ENCODE measurements at places on chromosomes 4 and X.

- no peak for DNase-seq
These were observed 1.8 kb downstream of the PNCK start for GRCh38 chrX:153671589-153672530.

DNA sequence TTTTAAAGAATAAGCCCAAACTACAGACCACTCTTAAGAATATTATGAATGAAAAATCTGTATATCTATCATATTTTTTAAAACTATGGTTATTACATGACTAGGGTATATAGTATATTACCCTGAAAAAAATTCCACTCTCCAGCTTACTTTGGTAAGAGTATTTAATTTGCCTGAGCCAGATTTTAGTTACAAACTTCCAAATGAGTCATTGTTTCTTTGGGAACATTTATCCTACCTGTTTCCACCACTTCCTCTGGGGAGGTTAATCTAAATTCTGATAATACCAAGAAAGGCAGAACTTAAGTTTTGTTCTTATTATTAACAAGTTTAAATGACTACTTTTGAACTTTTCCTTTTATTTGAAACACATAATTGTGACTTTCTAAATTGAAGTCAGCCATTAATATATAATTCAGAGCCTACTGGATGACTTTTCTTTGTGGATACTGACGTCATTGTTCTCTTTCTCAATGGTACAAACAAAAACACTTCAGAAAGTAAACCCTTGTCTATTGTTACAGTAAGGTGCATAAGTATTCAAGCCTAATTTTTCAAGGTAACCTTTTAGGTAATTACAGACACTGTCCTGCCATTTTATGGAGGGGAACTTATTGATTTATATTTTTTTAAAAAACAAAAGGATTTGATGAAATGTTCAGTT lies 135.6 kb upstream of the TLL1 start:
- no peak for DNase-seq

GRCh38 chr4:95838192-95838591 lies 1.7 kb upstream of the PDHA2 start:
- DNase-seq = no peak

DNA sequence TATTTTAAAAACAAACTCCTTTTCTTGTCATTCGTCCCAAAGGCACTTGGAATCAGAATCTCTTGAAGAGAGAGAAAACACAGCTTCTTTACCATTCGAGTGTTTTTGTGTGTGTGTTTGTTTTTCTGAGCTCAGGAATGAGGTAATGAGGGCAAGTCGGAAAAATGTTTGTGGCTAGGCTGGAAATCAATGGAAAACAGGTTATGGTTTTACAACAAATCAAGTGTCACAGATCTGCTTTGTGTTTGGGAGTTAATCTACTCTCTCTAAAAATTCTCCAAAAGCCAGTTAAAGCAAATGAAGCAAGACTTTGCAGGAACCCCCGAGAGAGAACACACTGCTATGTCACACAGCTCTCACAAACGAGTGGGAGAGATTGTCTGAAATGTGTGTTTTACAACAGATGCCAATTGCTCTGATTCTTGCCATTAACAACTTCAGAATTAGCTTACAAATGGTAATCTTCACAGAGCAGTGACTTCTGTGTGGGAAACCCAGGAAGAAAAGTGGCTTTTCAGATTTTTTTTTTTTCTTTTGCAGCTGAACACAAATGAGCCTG lies 264.1 kb downstream of the CBLL2 start:
- DNase-seq = no peak

DNA sequence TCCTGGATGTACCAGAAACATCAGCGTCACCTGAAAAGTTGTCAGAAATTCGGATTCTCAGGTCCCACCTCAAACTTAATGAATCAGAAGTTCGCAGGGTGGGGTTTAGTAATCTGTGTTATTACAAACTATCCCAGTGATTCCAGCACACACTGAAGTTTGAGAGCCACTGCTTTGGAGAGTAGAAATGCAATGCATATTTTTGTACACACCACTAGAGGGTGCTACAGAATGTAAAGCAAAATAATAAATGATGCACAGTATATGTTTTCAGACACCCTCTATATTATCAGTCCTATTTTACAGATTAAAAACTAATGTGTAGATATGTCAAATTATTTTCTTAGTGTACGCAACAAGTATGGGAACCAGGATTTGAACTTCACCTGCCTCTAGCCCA lies 2.4 kb upstream of the MORF4L2 start:
- no peak for DNase-seq
